ENCODE measurements at places on chromosomes 2 and 18.

DNA sequence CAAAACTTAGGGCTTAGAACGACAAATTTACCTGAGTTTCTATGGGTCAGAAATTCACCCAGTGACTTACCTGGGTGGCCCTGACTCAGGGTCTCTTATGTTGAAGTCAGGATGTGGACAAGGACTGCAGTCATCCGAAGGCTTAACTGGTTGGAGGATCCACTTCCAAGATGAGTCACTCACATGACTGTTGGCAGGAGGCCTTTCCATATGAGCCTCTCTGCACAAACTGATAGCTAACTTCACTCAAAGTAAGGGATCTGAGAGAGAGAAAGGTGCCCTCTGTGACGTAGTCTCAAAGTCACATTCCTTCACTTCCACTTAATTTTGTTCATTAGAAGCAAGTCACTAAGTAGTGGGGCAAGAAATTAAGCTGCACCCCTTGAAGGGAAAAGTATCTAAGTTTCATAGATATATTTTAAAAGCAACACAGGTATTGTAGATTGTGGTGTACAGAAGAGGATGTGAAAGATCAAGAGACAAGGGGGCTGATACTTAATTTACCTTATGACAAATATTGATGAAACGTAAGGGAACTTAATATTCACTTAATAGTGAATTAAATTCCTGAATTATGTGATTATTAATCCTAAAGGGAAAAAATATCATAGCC, 48.4 kb downstream of the TANK start:
- DNase-seq = no peak

DNA sequence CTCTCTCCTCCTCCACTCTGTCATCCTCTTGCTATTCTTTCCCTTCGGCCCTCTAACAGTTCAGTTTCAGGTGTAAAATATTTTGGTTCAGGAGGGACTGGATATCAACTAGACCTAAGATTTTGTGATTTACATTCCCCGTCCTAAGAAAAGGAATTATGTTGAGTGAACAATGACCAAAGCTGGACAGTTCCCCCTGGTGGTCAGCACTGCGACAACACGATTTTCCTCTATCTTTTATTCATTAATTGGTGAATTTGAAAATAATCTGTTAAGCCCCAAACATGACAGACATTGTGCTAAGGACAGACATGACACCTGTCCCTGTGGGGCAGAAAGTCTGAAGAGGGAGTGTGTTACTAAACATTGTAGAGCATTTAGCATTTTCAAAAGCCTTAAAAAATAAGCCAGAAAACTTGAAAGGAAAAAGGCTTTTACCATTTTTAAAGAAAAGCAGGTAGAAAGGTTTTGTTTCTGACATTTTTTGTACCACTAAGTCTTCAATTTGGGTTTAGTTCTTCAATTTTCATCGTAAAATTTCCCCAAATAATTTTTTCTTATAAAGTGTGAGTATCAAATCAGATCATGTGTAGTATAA, 28.4 kb upstream of the GTF2A1L start:
- DNase-seq = peak; percentile 53

DNA sequence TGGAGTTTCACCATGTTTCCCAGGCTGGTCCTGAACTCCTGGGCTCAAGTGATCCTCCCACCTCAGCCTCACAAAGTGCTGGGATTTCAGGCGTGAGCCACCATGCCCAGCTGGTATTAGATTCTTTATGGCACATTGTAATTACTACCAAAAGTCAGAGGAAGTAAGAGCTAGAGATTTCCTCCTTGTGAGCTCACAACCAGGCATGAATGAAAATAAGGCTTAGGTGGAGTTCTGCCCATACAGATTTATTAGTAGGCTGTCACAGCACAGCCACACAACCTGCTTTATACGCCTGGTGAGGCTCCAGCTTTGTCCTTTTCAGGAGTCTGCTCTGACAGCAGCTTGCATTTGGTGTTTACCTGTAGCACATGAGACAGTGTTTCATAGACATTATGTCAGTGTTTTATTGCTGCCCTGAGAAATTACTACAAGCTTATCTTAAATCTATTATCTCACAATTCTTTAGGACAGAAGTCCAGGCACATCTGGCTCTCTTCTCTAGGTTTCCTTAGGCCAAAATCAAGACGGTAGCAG, 156.6 kb downstream of the TANC1 start:
- DNase-seq = no peak

GRCh38 chr2:112542984-112543661, 858 bp downstream of the POLR1B start:
- no peak for DNase-seq

- no peak for DNase-seq
These were observed 90.5 kb downstream of the TMEM185B start for GRCh38 chr2:120132691-120133090.

GRCh38 chr2:80300346-80300745, 4.2 kb downstream of the LRRTM1 start:
- no peak for DNase-seq

- DNase-seq = no peak
These were observed 18.1 kb upstream of the HDAC4 start for GRCh38 chr2:239418918-239419317.

- peak; percentile 61 for DNase-seq
These were observed 232.9 kb downstream of the GULP1 start for GRCh38 chr2:188524519-188525113.

DNA sequence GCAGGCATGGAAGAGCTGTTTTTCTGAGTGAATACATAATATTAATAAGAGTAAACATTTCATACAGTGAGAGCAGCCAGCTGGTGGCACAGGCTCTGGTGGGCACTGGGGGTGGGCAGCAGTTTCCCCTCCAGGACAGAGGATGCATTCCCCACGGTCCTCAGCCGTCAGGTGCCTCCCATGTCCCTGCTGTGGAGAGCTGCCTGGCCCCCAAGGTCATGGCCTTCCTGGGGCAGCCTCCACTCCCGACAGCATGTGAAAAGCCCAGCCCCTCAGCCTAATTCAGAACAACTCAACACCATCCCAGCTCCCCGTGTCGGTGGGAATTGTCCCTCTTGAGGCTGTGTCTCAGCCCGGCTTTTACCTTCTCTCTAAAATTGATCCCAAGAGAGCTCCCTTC, 147.4 kb downstream of the GALR1 start:
- no peak for DNase-seq

GRCh38 chr2:144801766-144802165, 281.8 kb upstream of the ZEB2 start:
- DNase-seq = no peak

DNA sequence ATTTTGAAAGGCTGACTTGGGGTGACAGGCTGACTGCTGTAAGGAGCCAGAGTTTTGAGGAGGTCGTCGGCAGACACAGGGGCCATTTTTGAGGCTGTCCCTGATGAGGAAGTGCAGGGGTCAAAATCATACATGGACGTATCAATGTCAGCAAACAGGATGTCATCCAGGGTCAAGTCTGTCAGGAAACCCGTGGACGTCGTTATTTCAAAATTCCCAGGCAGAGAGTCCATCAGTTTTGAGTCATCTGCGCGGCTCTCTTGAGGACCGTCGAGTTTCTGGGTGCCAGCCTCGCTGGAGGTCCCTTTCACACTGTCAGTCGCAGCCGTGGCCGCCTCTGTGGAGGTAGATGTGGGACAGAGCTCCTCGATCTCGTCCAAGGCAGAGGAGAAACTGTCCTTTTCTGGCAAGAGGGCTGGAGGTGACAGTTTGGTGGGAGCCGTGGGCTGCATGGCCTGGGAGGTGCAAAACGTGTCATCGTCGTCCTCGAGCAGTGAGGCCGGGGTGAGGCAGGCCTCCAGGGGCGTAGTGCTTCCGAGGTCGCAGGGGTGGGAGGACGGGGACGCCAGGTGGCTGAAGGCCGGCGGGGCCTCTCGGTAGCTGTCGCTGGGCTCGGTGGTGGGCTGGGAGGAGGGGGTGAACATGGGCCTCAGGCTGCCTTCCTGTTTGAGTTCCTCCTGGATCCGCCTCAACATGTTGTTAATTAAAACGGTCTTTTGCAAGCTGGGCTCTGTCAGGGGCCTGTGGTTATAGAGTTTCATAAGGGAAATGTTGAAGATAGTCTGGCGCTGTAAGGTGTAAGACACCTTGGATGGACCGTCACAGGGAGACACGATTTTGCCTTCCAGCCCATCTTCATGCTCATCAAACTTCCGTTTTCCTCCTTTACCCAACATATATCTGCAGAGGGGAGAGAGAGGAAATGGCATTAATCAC, 17.5 kb downstream of the SERTAD2 start:
- no peak for DNase-seq

DNA sequence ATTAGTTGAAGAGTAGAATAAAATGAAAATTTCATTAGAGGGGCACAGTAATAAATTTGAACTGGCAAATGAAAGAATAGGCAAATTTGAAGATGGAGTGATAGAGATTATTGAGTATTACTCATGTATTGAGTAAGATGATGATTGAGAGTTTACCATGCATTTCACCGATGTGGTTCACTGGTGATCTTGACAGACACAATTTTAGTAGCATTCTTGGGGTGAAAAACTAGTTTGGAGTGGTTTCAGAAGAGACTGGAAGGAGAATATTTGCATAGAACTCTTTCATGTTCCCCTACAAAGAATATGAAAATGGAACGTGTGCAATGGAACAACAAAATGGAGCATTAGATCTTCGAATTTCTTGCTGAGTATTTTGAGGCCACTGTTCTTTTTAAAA, 121.4 kb downstream of the ASXL3 start:
- DNase-seq = no peak

DNA sequence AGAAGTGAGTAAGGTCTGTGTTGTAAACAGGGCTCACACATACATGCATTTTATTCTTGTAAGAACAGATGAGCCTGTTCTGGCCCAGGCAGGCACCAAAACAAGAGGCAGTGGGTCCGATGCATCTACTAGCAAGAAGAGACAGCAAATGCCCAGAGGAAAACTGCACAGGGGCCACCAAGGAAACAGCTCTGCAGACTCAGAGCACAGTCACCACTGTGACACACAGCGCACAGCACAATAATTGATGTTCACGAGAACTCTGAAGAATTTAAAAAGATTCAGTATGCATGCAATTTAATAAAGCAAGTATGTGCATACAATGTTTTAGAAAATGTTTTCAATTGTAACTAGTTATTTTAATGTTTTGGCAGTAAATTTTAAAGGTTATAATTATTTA, 24.8 kb downstream of the LONRF2 start:
- DNase-seq = no peak

GRCh38 chr2:84686783-84687476, 170.6 kb downstream of the DNAH6 start:
- no peak for DNase-seq

DNA sequence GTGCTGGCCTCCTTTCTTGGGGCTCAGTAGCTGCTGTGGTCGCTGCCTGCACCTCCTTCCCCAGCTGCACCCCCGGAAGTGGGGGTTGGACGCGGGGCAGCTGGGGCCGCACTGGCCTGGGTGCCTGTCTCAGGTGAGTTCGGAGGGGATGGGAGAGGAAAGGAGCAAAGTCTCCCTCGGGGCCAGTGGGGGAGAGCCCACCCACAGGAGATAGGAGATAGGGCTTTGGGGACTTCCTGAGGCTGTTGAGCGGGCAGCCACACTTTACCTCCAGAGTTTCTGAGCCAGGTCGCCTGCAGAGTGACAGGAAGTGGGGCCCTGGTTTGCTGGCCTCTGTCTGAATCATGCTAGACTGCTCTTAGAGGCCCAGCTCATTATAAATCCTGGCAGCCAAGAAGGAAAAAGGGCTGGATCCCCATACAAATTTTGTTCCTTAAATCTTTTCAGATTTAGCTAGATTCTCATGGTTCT, 8.1 kb downstream of the MBP start:
- no peak for DNase-seq

- DNase-seq = no peak
These were observed 105.6 kb downstream of the TTC32 start for GRCh38 chr2:19796035-19796695.

DNA sequence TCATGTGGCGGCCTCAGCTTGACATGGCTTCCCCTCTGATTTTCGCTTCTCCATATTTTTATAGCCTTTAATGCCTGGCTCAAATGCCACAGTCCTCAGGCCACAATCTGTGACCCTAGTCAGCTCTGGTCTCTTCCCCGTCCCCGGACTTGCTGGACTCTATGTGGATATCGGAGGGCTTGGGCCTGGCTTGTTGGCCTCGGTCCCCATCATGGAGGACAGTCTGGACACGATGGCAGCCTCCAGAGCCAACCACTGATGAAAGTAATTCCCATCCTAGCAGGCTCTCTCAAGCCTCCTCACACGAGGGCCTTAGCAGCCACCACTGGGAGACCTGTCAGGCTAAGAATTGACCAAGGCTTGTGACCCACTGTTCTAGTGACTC, 61.6 kb downstream of the LPIN1 start:
- no peak for DNase-seq

GRCh38 chr2:128155970-128156369, 65.0 kb downstream of the UGGT1 start:
- no peak for DNase-seq

DNA sequence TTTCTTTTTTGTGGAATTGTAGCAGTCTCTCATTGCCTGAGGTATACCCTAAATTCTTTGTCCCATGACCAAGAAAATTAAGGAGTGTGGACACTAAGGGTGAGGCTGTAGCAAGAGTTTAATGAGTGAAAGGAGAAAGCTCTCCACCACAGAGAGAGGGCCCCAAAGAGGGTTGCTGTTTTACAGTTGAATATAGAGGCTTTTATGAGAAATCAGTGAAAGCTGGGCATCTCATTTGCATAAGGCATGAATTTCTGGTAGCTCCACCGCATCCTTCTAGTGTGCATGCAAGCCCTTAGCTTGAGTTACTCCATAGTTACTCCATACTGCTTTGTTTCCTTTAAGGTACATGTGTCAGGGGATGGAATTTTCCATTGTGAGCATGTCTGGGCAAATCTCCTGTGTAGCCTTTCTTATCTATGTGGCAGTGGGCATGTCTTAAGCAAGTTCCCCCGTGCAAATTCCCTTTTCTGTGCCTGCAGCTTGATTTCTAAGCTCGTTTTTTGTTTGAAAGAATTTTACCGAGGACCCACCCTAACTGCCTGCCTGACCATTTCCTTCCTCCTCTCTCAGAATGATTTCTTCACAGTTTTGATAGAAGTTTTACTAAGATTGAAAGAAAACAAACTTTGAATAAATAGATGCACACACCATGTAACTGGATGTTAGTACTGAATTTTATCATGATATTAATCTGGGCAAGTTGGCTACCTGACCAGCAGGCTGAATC, 218.9 kb downstream of the PARD3B start:
- no peak for DNase-seq

- DNase-seq = no peak
These were observed 143.0 kb downstream of the HNMT start for GRCh38 chr2:138107288-138107687.

GRCh38 chr2:26273501-26273900, 28.8 kb downstream of the HADHB start:
- DNase-seq = no peak

GRCh38 chr2:27572439-27572838, 10.4 kb upstream of the ZNF512 start:
- DNase-seq = no peak

DNA sequence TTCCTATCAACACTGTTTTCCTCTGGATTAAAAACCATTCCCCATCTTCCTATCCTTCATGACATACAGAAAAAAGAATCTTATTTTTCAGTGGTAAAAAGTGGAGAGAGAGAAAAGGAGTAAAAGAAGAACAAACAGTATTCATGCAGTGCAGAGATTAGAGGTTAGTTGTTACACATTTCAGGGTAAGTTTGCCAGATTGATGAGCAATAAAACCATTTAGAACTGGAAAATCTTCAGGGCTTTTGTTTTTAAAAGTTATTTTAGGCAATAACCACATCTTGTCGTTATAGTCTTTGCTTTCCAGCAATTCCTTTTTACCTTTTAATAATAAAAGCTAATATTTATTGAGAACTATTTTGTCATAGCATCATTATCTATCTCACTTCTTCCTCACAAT, 104.5 kb downstream of the GPD2 start:
- no peak for DNase-seq
